CD8-positive, alpha-beta T cell (primary cell): ENCODE measurements at places on chromosomes 7 and 10.

GRCh38 chr7:114663502-114663901 lies 248.9 kb downstream of the FOXP2 start:
- DNase-seq: no peak

DNA sequence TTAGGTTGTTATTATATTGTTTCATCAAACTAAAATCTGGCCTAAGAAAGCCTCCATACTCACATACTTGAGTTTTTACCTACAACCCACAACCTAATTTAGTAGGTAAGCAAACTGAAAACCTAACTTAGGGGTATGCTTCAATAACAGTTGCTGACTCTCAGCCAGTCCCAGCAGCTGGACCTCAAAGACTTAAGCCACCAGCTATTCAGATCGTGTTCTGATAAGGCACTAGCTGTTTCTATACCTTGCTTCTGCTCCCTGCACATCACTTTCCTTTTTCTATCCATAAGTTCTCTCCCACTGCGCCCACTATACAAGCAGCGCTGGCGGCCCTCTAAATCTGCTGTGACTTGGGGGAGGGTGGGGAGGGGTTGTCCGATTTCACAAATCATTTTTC lies 42.3 kb downstream of the SUGCT start:
- no peak for DNase-seq

DNA sequence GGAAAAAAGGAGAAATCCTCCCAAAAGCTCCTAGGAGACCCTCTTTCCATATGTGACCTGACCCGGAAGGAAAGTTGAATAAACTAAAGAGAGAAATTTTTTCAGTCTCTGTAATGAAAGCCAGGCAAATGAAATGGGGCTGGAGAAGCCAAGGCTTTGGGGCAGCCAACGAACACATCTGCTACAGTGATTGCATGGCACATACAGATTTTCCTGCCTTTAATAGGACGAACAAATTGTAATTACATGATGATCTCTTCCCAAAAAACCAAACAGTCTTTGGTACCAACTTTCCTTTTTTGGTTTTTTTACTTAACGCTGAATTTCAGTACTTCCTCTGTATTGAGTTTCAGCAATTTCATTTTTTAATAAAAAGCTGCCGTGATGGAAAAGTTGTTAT lies 23.5 kb upstream of the PTN start:
- DNase-seq: no peak

GRCh38 chr10:109205929-109206585 lies 717.3 kb downstream of the XPNPEP1 start:
- DNase-seq: no peak

DNA sequence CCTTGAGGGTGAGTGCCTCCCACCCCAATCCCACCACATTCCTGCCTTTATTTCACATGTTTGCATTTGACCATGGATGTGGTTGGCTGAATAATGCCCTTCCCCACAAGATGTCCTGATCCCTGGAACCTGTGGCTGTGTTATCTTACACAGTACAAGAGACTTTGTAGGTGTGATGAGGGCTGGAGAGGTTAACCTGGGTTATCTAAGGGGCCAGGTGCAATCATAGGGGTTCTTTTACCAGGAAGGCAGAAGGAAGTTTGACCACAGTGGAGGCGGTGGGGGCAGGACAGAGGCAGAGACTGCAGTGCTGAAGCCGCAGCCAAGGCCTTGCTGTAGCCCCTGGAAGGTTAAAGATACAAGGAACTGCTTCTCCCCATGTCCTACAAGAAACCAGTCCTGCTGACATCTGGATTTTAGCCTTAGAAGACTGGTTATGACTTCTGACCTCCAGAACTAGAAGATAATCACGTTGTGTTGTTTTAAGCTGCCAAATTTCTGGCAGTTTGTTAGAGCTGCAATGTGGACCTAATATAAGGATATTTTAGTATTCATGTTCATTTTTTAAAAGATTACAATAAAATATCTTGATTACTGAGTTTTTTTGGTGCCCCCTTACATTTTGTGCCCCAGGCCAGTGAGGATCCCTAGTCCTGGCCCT lies 136.6 kb downstream of the ARHGAP22 start:
- no peak for DNase-seq

DNA sequence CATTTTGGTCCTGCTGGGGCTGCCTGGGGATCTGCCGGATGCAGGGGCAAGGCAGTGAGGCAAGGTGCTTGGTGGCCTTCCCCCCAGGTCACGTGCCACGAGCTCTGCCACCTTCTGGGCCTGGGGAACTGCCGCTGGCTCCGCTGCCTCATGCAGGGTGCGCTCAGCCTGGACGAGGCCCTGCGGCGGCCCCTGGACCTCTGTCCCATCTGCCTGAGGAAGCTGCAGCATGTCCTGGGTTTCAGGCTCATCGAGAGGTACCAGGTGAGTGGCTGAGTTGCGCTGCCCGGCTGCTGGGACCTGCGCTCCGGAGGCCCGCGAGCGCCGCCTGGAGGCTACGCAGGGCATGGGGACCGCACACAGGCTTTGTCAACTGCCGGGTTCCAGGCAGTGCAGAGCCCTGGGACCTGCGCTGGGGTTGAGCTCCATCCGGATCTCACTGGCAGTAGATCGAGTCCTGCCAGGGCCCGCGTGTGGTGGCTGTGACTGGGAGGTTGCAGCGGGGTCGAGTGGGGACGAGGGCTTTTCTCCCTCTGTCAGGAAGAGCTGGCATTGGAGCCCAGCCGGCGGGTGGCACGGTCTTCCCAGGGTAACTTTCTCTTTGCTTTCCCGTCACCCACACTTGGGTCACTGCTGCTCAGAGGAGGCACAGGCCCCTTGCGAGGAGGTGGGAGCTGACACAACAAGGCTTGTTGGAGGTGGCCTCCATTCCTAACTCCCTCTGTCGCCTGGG lies 21.7 kb downstream of the AMZ1 start:
- peak; percentile 86 for DNase-seq

- no peak for DNase-seq
Observed at GRCh38 chr7:102439963-102440795, 6.8 kb downstream of the ORAI2 start.

DNA sequence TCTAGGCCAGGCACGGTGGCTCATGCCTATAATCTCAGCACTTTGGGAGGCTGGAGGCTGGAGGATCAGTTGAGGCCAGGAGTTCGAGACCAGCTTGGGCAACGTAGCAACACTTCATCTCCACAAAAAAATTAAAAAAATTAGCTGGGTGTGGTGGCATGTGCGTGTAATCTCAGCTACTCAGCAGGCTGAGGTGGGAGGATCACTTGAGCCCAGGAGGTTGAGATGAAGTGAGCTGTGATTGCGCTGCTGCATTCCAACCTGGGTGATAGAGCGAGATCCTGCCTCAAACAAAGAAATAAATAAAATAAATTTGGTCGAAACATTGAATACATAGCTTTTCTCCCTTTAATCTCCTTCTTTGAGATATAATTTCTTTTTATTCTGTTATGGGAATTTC lies 80.6 kb upstream of the ITGB1 start:
- no peak for DNase-seq

DNA sequence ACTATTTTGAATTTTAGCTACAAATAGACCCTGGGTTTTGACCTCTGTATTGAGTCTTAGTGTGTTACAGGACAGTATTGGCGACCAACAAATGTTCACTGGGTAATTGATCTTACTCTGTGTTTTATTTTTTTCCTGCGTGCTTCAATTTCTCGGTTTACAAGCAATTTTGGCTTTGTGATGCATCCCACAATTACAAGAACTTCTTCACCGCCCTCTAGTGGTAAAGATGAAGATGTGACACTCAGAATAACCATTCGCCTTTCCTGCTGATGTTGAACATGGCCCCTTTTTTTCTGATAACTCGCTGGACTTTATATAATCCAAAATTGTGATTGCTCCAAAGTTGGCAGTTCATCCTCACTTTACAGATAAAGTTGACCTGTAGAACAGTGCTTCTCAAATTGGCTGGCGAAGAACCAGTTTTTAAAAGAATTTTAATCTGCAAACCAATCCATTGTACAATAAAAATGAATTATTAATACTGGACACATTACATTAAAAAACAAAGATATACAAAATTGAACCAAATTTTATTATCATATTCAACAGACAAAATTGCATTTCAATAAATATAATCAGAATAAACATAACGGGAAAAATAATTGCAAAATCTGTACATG lies 20.2 kb upstream of the SMC3 start:
- no peak for DNase-seq

GRCh38 chr10:4543938-4544533 lies 282.0 kb upstream of the AKR1E2 start:
- no peak for DNase-seq

GRCh38 chr10:117212176-117212575 lies 14.9 kb downstream of the KCNK18 start:
- DNase-seq: no peak

- DNase-seq: no peak
Observed at GRCh38 chr10:69742356-69742695, 59.4 kb upstream of the COL13A1 start.

- no peak for DNase-seq
Observed at GRCh38 chr7:109879287-109879828, 1211.6 kb upstream of the LRRN3 start.

GRCh38 chr10:58981846-58982245 lies 194.6 kb upstream of the PHYHIPL start:
- no peak for DNase-seq

GRCh38 chr10:68428396-68429104 lies 21.5 kb upstream of the RUFY2 start:
- no peak for DNase-seq

DNA sequence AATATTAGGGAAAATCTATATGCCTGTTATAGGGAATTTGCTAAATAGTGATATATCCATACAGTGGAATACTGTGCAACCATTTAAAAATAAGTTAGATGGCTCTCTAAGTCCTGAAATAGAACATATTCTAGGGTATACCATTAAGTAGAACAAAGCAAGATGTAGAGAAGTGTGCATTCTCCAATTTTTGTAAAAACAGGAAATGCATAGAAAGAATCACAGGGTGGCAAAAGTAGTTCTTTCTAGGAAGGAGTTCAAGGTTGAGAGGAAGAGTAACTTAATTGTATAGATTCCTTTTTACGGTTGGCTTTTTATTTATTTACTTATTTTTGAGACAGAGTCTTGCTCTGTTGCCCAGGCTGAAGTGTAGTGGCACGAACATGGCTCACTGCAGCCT lies 43.7 kb downstream of the ADD3 start:
- no peak for DNase-seq

DNA sequence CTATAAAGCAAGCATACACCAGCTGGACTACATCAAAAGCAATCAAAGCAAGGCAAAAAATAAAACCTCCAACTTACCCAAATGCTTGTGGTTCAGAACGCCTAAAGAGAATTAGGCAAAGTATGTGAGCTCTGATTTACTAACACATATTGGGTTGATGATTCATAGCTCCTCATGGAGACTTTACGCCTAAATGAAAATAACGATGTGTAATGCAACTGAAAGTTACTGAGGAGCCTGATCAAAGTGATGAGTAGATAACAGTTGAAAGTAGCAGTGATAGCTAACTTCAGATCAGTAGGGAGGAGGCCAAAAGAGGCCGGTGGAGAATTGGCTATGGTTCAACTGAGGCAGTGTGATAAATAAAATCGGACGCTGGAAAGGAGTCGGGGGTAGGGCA lies 85.0 kb downstream of the MPP7 start:
- DNase-seq: no peak

DNA sequence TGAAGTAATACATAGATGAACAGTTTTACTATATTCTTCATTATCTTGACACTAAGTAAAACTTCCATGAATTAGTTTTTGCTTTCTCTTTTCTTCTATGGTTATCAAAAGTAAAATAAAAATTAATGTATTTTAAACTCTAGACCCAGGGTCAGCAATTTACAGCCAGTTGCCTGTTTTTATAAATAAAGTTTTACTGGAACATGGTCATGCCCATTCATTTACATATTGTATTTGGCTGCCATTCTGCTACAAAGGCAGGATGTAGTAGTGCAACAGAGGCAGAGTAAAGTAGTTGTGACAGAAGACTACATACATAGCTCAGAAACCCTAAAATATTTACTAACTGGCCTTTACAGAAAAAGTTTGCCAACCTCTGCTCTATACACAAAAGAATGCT lies 98.8 kb downstream of the CNOT4 start:
- DNase-seq: no peak

DNA sequence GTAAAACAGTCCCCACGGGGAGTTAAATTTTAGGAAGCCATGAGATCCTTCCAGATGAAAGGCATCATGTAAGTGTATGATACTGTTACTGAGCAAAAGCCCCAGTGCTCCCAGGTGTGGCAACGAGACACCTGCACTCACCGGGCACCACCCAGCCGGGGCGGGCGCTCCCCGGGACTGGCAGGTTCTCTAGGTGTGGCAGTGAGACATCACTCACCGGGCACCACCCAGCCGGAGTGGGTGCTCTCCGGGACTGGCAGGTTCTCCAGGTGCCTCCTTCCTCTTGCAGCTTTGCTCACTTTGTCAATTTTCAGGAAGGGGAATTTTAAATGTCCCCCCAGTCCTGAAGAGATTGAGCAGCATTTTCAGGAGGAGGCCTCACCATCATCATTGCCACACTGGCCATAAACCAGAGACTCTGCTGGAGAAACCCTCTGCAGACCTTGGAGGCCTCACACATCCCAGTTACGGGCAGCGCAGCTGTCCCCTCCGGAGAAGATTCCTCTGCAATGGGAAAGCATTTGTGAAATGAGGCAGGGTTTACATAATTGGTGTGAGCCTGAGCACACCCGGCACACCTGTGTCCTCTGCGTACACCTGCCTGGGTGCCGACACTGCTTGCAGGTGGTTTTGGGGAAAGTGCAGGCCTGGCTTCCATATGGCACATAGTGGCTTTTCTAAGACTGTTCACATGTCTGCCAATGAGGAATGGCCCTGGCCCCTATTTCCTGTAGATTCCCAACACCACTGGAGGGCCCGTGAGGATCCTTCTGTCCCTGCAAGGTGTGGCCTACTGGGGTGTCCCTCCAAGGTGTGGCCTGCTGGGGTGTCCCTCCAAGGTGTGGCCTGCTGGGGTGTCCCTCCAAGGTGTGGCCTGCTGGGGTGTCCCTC lies 191.4 kb downstream of the EBF3 start:
- DNase-seq: peak; percentile 2

DNA sequence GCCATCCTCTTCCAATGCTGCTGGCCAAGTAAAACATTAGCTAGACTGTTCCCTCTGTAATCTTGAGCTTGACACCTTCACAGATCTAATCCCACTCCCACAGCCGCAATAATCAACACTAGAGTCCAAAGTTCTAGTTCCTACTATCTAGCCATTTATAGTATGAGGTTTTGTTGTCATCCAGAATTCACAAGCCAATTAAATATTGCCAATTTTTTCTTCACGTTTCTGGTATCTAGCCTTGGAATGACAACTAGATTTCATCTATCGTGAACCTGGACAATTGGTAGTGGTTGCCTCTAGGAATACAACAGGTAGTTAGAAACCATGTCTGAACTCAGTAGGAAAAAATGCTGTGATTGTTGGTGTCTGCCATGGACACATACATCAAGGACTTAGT lies 10.4 kb downstream of the WASL start:
- DNase-seq: no peak

GRCh38 chr7:142438235-142438922 lies 180.5 kb upstream of the PRSS58 start:
- peak; percentile 44 for DNase-seq
